Dermis blood vessel endothelial cell (primary cell): ENCODE measurements at places on chromosomes 7 and 10. TPM values are rescaled to one million over a fixed set of nuclear protein-coding genes. Genes with fewer than 3 reads are reported as not detected.

The PMPCB gene
- 51.6 and 58.2 TPM in 2 replicates for total RNA-seq

The TLX1 gene
- total RNA-seq: not detected in 2 replicates

The CFAP43 gene
- 0.23 TPM in 1 of 2 replicates, not detected in the other for total RNA-seq

The EDRF1 gene
- 18.8 and 19.1 TPM in 2 replicates for total RNA-seq

The INHBA gene
- 0.60 and 1.0 TPM in 2 replicates for total RNA-seq
